ENCODE measurements at places on chromosomes 12 and 14. TPM values are rescaled to one million over a fixed set of nuclear protein-coding genes. Genes with fewer than 3 reads are reported as not detected.

DNA sequence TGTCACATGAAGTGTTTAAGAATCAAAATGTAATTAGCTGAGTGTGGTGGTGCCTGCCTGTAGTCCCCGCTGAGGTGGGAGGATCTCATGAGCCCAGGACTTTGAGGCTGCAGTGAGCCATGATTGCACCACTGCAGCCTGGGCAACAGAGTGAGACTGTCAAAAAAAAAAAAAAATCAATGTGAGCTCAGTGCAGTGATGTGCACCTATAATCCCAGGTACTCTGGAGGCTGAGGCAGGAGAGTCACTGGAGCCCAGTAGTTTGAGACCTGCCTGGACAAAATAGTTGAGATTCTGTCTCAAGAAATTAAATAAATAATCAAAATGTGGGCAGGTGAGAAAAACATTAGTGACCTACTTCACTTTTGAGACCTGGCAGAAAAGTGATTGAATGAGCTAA lies 140.0 kb downstream of the MON2 start:
- no peak for DNase-seq

GRCh38 chr14:20413744-20414082 lies 412 bp upstream of the TEP1 start:
- DNase-seq, result no peak

- no peak for DNase-seq
Measured at GRCh38 chr12:77949943-77950342, 119.2 kb downstream of the NAV3 start.

GRCh38 chr12:117125272-117125613 lies 26.0 kb upstream of the TESC start:
- DNase-seq, result no peak

DNA sequence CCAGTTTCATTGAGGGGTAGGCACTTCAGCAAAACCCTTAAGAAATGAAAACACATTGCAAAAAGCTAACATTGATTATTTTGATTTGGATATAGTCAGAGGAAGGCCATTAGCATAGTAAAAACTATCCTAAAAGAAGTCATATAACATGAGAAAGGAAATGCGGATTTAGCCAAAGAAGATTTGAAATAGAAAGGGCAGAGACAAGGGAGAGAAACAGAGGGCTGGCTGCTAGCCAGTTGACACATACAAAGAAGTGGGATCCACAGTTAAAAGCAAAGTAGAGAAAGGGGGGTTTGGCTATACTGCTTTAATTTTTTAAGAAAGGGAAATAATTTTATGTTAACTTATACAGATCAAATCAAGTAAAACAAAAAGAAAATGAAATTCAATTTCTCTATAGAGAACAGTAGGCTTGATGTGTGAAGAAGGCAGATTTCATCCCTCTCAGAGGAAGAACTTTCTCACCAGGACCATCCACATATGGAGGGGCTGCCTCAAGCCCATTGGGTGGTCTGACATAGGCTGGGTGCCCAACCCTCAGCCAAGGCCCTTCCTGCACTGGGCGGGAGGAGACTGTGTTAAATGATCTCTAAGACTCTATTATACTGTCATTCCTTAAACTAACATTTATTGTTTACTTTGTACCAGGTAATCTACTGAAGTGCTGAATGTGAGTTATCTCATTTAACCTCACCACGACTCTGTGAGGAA lies 420.3 kb downstream of the CCDC91 start:
- DNase-seq, result no peak

GRCh38 chr12:121620333-121620891 lies 5.9 kb upstream of the ORAI1 start:
- peak; percentile 13 for DNase-seq

DNA sequence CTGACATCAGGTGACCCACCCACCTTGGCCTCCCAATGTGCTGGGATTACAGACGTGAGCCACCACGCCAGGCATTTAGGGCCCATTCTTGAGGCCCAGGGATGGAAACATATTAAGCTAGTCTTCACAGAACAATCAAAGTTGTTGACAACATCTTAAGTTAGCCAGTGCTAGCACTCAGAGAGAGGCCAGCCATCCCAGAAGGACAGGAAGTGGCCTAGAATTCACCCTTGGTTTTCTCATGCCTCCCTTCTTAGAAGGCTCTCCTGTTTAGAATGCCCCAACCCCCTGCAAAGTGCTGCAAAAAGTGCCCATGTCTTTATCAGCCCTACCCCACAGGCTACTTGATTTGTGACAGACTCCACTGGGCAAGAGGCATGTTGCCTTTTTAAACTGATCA lies 12.1 kb upstream of the OR6J1 start:
- no peak for DNase-seq

GRCh38 chr12:93684716-93685115 lies 7.5 kb downstream of the CRADD start:
- DNase-seq, result no peak

DNA sequence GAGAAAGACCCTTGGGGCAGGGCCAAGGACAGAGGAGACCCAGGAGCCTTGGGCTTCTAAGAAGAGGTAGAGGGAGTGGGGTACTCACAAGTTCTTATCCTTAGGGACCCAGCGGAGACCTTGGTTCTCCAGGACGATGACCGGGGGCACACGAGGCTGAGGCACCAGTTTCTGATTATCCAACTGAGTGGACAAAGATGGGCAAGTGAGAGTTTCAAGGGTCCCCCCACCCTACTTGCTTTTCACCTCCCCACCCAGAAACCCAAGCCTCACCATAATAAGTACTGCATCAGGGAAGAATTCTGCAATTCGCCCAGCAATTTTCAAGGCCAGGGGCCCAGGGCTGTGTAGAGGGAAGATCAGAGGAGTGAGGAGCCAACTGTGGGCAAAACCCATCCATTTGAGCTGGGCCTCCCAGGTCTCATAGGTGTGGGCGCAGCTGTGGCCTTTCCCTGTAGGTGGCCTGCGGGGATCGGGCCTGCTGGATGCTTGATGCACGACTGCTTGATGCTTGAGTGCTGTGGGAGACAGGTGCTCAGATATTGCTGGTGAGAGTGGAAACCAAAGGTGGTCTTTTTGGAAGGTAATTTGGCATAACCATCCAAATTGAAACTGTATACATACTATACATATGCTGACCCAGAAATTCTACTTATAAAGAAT lies 2.0 kb downstream of the EMC9 start:
- DNase-seq, result no peak

The INSM2 gene
- total RNA-seq, result not detected

The DIO2 gene
- 1.6 TPM for total RNA-seq

The DNAJC22 gene
- total RNA-seq, result 0.86 TPM

The RFX4 gene
- total RNA-seq, result not detected

The FOXM1 gene
- total RNA-seq, result 1.7 TPM

The CBLN3 gene
- total RNA-seq, result 1.6 TPM

All from right cardiac atrium (tissue), 5 donors.